ENCODE measurements at places on chromosomes 16 and 17. TPM values are rescaled to one million over a fixed set of nuclear protein-coding genes. Genes with fewer than 3 reads are reported as not detected.

The OR2C1 gene
- not detected for total RNA-seq

The SEPTIN12 gene
- total RNA-seq: 0.06 TPM

The PRSS36 gene
- total RNA-seq: 0.31 TPM

The TNFSF13 gene
- total RNA-seq: 0.81 TPM

The ZNF597 gene
- 2.3 TPM for total RNA-seq

The KRT36 gene
- 0.16 TPM for total RNA-seq

The EXOC3L1 gene
- 28.3 TPM for total RNA-seq

The ZDHHC1 gene
- 2.8 TPM for total RNA-seq

The MYO1D gene
- total RNA-seq: 42.7 TPM

The MVD gene
- total RNA-seq: 54.7 TPM

The GSDMA gene
- not detected for total RNA-seq

The PPP1R27 gene
- not detected for total RNA-seq

The NPW gene
- not detected for total RNA-seq

The PPM1E gene
- total RNA-seq: 0.06 TPM

The RPA1 gene
- 35.9 TPM for total RNA-seq

The SPNS3 gene
- 0.49 TPM for total RNA-seq

The NUDT21 gene
- total RNA-seq: 53.3 TPM

The OSGIN1 gene
- total RNA-seq: 1.1 TPM

The ABCC6 gene
- total RNA-seq: not detected

The TMC8 gene
- total RNA-seq: 0.16 TPM

The RAMP2 gene
- total RNA-seq: 4.4 TPM

The TMIGD1 gene
- total RNA-seq: not detected

The HOXB4 gene
- total RNA-seq: 2.3 TPM

The ARL5C gene
- total RNA-seq: not detected

The CCL16 gene
- total RNA-seq: 0.65 TPM

The KRT23 gene
- not detected for total RNA-seq

The CDH3 gene
- total RNA-seq: not detected

The NT5C gene
- total RNA-seq: 19.1 TPM

The ZSCAN10 gene
- not detected for total RNA-seq

The RSL1D1 gene
- total RNA-seq: 51.0 TPM

The PRSS8 gene
- not detected for total RNA-seq

The C17orf78 gene
- not detected for total RNA-seq

The DNAAF8 gene
- 0.25 TPM for total RNA-seq

The RRAD gene
- total RNA-seq: 2.1 TPM

The RDM1 gene
- not detected for total RNA-seq

The MYH1 gene
- not detected for total RNA-seq

The HS3ST3B1 gene
- total RNA-seq: 0.44 TPM

The EFNB3 gene
- 0.16 TPM for total RNA-seq

The AANAT gene
- not detected for total RNA-seq

The HES7 gene
- not detected for total RNA-seq

The IGFBP4 gene
- 316 TPM for total RNA-seq

The SYNRG gene
- total RNA-seq: 32.2 TPM

The MYH10 gene
- 416 TPM for total RNA-seq

The TBX6 gene
- 0.19 TPM for total RNA-seq

Measured in bladder microvascular endothelial cell (primary cell).